NCI-H1092 (cell line): ENCODE measurements at places on chromosomes 13 and 19.

DNA sequence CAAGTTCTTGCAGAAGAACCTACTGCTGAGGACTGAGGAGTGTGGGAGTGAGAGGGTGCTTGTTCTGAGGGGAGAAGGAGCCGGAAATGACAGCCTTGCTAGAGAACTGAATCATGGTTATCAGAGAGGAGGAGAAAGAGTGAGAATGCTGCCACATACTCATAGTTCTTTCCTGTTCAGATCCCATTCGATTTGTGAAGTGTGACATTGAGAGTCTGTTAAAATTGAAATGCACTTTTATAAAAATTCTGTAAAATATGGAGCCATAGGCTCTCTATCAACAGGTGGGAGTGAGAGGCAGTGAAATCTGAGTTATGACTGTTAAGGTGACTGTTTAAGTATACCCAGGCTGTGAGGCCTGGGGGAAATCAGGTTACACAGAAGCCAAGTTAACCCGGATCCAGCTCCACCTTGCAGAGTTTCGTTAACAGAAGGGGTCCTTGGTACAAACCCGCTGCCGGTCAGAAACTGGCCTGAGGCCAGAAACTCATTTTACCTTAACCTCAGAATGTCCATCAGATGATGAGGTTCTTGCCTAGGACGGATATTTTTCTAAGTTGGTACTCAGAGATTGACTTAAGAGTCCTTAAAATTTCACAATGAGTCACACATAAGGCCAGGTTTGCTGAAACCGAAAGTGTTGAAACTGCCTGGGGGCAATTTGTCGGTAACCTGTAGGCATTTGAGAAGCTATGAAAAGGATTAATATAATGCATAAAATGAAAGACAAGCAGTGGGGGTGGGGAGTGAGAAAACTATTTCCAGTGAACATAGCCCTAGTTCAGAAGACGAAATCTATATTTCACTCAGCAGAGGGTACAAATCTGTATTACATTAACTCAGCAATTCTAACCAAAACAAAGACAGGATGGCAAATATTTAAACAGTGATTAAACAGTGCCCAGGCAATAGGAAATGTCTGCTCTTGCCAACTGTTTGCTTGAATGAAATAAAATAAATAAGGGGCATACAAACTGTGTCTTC lies 350.5 kb downstream of the KCNRG start:
- DNase-seq = peak; percentile 26

- DNase-seq = no peak
These were observed 3.4 kb downstream of the FARSA start for GRCh38 chr19:12930002-12930645.

DNA sequence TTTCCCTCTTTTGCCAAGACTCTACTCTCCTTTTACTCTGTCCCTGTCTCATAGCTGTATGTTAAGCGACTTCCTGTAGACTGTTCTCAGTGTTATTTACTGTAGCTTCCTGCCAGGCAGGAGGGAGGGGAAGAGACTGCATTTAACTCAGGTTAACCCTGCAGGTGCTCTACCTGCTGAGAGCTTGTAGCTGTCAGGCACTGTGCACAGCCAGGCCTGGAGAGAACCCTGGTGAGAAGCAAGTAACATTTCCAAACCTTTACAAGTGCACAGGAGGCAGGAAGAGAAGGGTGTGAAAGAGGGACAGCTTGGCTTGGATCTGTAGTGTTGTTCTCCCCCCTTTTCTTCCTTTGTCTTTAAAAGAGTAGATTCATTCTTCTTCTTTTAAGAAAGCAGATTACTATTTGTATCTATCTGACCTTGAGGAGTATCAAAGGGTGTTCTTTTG lies 167.1 kb downstream of the LMO7 start:
- DNase-seq = peak; percentile 21

- DNase-seq = no peak
These were observed 1440.3 kb downstream of the PCDH9 start for GRCh38 chr13:65789815-65790214.

- no peak for DNase-seq
These were observed 165.6 kb downstream of the DCT start for GRCh38 chr13:94313926-94314325.

- DNase-seq = peak; percentile 55
These were observed 101.9 kb downstream of the TEX29 start for GRCh38 chr13:111422348-111422747.

- no peak for DNase-seq
These were observed 18.7 kb upstream of the SERP2 start for GRCh38 chr13:44354884-44355283.

GRCh38 chr13:99980824-99981734 lies 505 bp upstream of the ZIC2 start:
- peak; percentile 89 for DNase-seq

- DNase-seq = no peak
These were observed 3.8 kb downstream of the ZNF490 start for GRCh38 chr19:12606796-12607195.

GRCh38 chr19:48495396-48495795 lies 16.2 kb downstream of the LMTK3 start:
- DNase-seq = no peak
